Cardiac atrium fibroblast (primary cell): ENCODE measurements at places on chromosomes 7 and 10. TPM values are rescaled to one million over a fixed set of nuclear protein-coding genes. Genes with fewer than 3 reads are reported as not detected.

The SFTPA1 gene
- total RNA-seq = not detected in 2 replicates

The NUTM2D gene
- 1.3 and 1.4 TPM in 2 replicates for total RNA-seq

The VENTX gene
- total RNA-seq = not detected in 2 replicates

The TYW1B gene
- 3.8 and 3.9 TPM in 2 replicates for total RNA-seq

The CYP2C9 gene
- total RNA-seq = not detected in 2 replicates

The DRGX gene
- total RNA-seq = not detected in 2 replicates

The DTX2 gene
- total RNA-seq = 9.9 and 12.8 TPM in 2 replicates

The AUTS2 gene
- 0.90 and 3.2 TPM in 2 replicates for total RNA-seq

The SPDYE2B gene
- not detected in 2 replicates for total RNA-seq

The LMOD2 gene
- total RNA-seq = not detected in 2 replicates

The PILRB gene
- 13.5 and 19.0 TPM in 2 replicates for total RNA-seq

The TMEM130 gene
- 0.97 and 1.1 TPM in 2 replicates for total RNA-seq

The CARD11 gene
- 0.49 TPM in 1 of 2 replicates, not detected in the other for total RNA-seq

The PLPP4 gene
- not detected in 2 replicates for total RNA-seq

The TAS2R38 gene
- total RNA-seq = not detected in 2 replicates
